ENCODE measurements at places on chromosomes 7 and 10.
A peak's percentile ranks its signal among the peaks of the same experiment; 100 is the strongest.

- DNase-seq = no peak
These were observed 96.9 kb downstream of the UBE3C start for GRCh38 chr7:157235357-157236333.

DNA sequence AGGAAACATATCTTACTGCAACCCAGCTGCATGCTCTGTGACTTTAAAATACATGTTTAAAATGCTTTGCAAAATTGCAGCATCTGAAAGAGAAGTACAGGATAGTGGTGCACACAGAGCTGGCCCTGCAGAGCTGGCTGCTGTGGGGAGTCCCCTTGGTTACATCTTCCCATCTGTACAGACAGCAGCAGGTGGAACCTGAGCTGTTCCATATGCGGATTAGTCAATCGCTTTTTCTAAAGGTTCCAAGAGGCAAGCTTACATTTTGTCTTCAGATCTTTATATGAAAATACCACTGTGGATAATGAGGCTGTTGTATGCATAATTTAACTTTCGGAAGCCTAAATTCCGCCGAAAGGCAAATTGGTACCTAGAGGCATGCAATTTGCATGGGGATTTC, 444.1 kb downstream of the NRG3 start:
- DNase-seq = no peak

DNA sequence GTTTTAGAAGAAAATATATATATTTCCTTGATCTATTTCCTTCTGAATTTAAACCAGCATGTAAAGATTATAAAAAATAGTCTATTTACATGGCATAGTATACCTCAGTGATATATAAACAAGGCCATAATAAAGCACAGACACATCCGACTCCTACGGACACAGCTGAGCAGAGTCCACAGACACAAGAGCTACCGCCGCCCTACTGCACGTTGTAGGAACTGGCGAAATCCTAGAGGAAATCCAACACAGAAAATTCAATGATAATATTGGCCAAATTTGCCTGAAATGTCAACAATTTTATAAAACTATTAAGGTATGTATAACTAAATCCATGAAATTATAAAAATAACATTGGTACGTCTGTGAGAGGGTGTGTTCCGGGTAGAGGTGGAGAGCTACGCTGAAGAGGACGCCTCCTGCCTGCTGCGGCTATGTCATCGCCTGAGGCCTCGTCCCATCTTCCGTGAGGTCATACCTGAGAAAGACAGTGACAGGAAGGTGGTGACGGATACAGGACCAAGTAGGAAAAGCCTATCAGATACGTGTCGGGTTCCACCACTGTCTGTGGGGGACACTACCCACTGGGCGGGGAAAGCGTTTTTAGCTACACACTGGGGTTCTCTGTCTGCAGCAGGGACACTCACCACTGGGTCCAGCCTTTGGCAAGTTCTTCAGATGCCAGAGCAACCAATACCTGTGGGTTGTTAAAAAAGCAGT, 29.3 kb upstream of the NCAPG2 start:
- DNase-seq = no peak

GRCh38 chr7:69515495-69516212, 82.6 kb upstream of the AUTS2 start:
- DNase-seq = no peak

- no peak for DNase-seq
These were observed 134.4 kb upstream of the AGK start for GRCh38 chr7:141416650-141417270.

DNA sequence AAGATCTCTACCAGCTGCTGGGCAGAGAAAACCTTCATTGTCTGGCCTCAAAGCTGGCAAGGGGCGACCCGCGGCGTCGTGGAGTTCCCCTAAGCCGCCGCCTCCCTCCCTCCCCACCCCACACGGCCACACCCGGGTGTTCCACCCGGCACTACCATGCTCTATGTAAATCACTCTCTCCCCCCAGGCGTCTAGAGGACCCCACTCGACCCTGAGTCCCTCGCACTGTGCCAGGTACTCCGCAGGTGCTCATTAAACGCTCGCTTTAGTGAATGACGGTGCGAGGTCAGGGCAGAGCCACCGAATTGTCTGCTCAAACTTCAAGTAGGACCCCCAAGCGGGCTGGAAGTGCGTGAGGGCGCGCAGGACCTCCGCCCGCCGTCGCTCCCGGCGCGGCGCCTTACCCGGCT, 628 bp downstream of the PARP12 start:
- DNase-seq = no peak

DNA sequence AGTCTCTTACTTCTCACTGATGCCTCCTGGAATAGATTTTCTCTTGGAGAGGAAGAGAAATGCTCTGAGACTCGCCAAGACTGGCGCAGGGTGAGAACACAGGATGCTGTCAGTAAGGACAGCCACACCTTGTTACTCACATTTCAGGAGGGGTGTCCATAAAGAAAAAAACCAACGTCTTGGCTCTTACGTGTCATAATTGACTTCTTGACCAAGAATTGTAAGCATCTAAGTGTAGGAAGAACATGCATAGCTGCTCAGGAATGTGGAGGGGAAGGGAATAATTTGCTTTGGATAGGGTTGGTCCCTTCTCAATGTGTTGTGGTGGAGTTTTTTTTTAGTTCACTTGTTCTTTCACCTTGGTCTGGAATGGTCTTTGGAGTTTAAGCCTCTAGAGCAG, 43.8 kb upstream of the ZNF438 start:
- DNase-seq = no peak

DNA sequence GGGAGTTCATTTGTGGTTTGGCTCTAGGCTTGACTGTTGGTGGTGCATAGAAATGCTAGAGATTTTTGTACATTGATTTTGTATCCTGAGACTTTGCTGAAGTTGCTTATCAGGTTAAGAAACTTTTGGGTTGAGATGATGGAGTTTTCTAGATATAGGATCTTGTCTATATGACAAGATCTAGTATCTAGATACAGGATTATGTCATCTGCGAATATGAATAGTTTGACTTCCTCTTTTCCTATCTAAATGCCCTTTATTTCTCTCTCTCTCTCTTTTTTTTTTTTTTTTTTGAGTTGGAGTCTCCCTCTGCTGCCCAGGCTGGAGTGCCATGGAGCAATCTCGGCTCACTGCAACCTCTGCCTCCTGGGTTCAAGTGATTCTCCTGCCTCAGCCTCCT, 62.9 kb downstream of the MGAM2 start:
- no peak for DNase-seq

GRCh38 chr10:114506871-114507385, 102.6 kb upstream of the AFAP1L2 start:
- DNase-seq = no peak

DNA sequence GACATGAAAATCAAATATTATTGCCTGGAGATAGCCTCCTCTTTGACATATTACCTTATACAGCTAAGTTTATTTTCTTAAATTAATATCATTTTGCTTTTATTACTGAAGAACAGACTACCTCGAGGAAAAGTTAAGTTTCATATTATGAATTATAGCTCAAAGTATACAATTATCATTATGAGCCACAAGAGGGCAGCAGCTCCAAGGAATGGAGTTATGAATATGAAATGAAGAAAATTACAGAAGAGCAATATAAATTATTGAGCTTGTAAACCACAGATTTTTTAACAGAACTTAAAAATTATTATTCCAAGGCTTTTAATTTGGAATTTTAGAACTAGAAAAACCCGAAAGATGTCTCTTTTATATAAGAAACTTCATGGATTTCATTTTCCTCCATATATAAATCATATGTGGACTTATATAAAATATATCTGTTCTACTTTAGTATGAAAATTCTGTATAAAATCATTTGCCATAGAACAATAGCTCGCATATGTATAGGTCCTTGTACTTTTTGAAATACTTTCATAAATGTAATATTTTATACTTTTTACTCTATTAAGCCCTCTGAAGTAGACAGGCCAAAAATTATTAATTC, 40.1 kb downstream of the IQUB start:
- peak; percentile 15 for DNase-seq

DNA sequence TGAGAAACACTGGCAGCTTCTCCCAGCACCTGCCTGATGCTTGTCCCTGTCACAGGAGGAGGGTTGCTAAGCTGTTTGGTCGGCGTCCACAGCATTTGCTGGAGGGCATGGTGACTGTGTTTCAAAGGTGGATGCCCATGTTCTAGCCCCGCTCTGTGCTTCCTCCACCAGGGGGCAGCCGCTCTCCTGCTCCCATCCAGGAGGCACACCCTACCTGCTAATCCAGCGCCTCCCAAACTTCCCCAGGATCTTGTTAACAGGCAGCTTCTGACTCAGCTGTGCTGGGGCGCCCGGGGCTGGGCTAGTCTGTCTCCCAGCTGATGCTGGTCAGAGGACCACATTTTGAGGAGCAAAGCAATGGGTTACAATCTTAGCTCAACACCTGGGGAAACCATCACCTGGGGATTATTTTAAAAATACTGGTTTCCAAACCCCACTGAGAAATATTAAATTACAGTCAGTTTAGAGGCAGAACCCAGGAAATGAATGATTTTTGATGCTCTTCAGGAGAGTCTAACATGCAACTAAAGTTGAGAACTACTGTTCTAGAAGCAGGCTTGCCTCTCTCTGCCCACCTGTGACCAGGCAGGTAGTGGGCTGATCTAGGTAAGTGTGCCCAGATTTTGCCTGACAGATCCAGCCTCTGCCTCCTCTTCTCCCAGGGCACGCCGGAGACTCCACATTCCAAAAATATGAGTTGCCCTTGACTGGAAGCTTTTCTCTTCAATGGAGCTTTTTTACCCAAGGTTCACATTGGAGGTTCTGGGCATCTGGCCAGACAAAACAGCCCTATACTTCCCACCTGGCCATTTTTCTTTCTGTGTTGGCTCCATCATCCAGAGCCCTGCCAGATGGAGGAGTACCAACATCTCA, 92.7 kb upstream of the GPR26 start:
- DNase-seq = no peak

DNA sequence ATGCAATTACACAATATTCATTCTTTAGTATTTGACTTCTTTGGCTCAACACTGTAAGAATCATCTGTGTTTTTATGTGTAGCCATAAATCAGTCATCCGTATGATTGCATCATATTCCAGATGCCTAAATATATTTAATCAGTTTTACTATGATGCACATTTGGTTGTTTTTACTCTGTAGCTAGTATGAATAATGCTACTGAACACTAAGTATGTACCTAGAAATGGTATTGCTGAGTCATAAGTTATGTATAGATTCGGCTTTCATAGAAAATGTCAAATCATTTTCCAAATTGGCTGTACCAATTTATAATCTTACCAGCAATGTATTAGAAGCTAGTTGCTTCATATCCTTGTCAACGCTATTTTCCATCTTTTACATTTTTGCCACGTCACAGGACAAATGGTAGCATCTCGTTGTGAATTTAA, 197.3 kb upstream of the PLXNA4 start:
- no peak for DNase-seq

DNA sequence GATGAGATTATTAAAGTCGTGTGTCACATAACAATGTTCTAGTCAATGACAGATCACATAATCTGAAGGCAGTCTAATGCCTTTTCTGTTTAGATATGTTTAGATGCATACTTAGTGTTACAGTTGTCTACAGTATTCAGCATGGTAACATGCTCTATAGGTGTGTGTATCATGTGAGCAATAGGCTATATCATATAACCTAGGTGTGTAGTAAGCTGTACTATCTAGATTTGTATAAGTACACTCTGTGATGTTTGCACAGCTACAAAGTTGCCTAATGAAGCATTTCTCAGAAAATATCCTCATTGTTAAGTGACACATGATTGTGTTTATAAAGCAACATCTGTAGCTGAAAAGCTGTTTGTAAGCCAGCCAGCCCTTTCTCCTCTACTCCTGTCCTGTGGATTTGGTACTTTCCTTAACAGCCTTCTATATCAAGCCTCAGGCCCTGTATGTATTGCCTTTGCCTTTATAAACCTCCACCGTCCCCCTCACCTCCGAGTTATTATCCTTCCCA, 6.3 kb downstream of the HECTD2 start:
- no peak for DNase-seq

DNA sequence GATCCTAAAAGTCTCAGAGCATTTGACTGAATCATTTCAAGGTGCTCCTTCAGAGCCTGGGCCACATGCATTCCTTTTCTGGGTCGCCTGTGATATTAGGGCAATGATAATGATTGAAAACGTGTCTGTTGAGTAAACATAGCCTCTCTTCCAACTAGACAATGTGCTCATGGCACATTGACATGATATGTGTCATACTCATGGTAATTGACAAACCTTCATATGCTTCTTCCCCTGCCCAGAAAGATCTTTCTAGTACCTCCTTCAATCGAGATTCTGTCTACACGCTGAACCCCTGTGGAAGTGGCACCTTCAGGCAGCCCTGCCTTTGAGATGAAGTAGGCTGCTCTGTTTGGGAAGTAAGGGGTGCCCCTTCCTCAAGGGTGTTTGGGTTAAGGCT, 98.9 kb upstream of the TCF7L2 start:
- no peak for DNase-seq

DNA sequence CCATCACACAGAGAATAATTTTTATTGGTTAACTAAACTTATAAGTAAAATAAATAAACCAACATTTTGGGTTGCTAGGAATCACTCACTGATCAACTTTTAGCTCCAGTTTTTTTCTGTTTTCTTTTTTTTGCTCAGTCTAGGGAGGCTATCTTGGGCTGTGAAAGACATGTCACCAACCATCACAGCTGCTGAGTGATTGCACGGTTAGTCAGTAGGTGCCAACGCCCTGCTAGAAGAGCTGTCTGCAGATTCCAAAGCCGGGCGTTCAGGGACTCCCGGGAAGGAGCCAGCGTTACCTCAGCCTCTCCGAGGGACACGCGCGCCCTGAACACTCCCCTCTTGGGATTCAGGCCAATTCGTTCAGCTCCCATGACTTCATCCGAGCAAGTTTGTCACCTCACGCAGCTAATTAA, 604 bp upstream of the STAM start:
- DNase-seq = no peak

GRCh38 chr7:80584778-80585177, 53.7 kb upstream of the CD36 start:
- DNase-seq = no peak

DNA sequence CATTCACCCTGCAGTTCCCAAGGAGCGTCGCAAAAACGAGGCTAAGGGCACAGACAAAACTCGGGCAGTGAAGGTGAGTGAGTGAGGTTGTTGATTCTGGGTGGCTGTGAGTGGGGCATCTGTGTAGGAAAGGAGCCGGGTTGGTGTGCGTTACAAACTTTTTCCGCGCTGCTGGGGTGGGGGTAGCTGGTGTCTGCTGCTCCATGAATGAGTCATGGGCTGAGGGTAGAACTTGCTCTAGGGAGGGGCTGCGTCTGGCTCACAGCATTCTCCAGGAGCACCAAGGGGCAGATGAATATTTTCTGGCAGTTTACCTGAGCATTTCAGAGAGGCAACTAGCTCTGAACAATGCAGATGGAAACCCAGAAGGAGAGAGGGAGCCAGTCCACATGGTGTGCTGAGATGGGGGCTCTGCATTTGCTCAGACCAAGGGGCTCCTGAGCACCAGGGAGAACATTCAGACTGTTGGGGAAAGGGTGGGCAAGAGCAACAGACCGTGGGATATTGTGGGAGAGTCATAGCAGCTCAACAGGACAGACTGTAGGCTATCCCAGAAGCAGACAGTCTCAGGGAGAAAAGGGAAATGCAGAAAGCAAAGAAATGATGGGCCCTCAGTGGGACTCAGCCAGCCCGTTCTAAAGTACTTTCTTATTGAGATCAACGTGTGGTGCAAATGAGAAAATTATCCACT, 18.8 kb downstream of the NOBOX start:
- DNase-seq = no peak
